Fibroblast of skin of left biceps (primary cell): ENCODE measurements at places on chromosomes 3 and 15.
A peak's percentile ranks its signal among the peaks of the same experiment; 100 is the strongest.

GRCh38 chr3:40980467-40980866 is 218.8 kb upstream of the CTNNB1 start:
- no peak for DNase-seq

GRCh38 chr15:69468241-69469121 is 15.9 kb downstream of the RPLP1 start:
- DNase-seq, result no peak

DNA sequence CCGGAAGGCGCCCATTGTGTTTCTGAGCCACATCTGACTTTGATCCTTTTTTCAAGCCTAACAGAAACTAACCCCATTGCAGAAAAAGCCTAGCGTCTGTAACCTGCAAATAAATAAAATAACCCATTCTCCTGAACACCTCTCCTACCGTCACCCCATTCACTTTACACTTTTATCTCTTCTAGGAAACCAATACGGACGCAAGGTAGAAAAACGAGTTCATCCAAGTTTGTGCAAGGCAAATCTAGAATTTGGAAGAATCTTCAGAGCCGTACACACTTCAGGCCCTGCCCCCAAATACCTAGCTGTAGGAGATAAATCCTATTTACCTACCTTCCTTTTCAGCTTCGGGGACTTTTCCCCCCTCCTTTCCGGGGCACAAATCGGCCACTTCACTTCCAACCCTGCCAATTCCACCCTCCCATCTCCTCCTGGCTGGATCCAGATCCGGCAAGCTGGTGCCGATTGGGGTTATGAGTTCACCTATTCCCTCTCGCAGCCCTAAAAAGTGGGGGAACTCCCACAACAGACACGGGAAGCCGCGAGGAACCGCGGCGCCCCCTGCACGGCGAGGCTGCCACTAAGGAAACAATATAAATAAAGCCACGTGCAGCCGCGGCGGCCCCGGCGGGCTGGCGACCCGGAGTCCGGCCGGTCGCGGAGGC is 987 bp downstream of the PRTG start:
- no peak for DNase-seq

DNA sequence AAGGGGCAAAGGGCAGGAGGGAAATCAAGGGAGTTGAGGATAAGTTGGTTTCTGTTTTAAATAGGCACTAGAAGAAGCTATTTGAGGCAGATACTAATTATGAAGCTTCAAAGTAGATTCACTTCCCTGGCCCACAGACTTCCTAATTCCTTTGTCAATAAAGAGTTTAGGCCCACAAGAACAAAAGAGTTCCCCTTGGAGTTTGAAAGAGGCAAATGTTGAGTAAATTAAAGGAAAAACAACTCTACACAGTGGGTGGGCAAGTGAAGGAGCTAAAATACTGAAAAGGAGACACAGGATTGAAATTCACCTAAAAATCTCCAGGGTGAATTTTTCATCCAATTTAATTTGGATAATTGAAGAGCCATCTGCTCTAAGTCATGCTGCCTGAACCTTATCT is 411.7 kb upstream of the RORA start:
- no peak for DNase-seq

DNA sequence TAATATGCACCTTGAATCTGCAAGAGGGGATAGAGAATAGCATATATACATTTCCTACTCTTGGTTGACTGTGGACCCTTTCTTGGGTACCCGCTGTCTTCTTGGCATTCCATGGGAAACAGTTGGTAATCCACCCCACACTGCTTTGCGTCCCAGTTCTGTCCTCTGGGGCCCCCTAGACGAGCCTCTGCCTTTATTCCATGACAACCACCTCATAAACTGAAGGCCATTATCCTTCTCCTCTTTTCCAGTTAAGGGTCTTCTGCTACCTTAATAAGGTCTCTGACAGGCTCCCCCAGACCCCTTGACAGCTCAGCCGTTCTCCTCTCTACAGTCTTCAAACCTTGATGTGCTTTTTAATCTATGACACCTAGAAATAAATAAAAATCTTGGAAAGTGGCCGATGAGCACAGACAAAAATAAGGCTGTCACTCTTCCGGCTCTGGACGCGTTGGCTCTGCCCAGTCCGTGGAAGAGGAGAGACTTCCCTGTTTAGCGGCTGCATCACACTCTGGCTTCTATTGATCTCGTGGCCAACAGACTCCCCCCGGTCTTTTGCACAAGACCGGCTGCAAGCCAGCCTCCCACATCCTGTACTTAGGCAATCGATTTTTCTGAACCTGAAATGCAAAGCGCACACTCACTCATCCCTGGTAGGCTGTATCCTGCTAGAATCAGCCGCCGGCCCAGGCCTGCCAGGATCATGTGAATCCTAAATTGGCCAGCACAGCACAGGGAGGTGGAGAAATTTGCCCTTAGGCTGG is 251.0 kb upstream of the TLE3 start:
- no peak for DNase-seq

DNA sequence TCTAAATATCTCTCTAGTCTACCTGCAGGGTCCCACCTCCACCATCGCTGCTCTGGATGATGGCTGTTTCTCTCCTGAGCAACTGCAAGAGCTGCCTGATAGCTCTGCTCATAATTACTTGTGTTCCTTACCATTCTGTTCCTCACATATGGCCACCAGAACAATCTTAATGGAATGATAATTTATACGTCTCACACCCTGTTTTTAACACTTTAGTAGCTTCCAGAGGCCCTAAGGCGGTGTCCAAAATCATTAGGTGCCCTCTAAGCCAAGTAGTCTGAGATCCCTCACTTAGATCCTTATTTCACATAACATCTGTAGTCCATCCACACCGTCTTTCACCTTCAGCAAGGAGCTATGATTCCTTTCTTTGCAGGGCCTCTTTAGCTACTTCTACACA is 373.3 kb downstream of the GBE1 start:
- no peak for DNase-seq

DNA sequence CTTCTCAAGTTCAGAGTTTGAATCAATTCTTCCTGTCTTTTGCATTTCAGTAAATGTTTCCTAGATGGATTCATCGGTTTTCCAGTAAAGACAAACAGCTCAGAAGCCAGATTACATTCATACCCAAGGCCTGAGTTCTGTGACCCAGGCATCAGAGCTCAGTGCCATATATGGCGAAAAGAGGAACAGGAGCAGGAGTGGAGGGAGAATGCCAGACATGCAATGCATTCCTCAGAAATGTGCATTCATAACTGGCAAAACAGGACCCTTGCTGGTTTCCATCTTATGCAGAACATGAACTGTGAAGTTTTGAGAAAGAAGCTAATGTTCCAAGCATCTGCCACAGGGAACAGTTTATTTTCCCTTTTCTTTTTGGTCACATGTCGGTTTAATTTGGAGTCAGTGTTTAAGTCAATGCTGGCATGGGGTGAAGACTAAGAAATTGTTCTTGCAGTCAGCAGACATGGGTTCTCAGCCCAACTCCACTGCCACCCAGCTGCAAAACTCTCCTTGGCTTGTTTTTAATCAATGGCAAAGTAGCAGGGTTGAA is 116.5 kb downstream of the LPP start:
- peak; percentile 96 for DNase-seq

DNA sequence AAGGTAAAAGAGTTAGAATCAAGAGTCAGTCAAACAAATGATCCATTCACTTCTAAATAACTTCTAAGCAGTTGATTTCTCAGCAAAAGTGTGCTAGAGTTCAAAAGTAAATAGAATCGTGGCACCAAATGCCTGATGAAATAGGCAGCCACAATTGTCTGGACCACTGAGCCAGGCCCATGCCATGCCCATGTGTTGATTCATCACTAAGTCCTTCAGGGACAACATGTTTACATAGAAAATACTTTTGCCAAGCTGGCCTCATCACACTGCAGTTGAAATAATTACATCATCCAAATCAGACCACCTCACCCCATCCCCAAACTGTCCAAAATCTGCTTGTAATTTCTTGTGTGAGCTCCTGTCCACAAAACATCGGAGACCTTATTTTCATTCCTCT is 216.3 kb downstream of the IGSF11 start:
- DNase-seq, result peak; percentile 7
